ENCODE measurements at places on chromosomes 3 and 15.
A peak's percentile ranks its signal among the peaks of the same experiment; 100 is the strongest.

- peak; percentile 52 for DNase-seq
These were observed at the start of gene PLCD1 for GRCh38 chr3:38029400-38030125. Gene PLCD1, minus strand, starts transcription at chr3:38029642. Its CDS starts 103 bp downstream, at chr3:38029539.

DNA sequence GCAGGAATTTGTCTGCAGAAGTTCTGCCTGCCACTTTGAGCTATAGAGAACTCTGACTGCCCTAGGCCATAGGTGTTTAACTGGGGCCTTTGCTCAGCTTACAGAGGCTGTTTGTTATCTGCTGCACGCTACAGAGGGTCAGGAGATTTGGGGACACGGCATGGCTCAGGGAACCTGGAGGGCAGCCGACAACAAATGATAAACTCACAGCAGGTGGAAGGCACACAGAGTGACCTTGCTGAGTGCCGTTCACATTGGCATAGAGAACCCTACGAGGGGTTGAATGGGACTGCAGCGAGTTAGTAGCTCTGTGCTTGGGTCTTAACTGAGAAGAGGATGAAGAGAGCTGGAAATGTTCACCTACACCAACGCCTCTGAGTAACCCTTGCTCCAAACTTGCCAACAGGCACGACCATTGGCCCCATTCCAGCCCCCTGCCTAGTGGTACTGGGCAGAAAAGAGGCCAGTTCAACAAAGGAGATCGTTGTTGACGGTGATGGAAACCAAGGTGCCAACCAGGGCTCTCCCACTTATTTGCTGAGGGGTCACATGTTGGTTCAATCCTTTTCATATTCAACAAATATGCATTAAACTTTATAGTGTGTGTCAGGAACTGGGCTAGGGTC is 301.1 kb downstream of the NTRK3 start:
- no peak for DNase-seq

- no peak for DNase-seq
These were observed 51.1 kb upstream of the POLG start for GRCh38 chr15:89385596-89386331.

DNA sequence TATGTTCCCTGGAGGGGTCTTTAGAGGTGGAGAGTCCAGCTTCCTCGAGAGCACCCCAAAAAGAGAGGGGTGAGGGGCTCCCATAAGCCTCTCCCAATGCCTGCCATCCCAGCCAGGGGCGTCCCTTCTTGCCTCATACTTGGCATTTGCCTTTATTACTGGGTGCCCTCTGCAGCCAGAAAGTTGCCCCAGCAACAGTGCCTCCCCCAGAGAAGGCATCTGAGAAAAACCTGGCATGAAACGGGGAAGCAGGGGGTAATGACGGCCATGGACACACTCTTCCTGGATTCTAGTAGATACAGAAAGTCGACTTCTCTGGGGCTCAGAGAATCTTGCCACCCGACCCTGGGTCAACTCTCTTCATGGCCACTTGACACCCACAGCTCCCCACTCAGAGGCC is 90.1 kb downstream of the PCSK6 start:
- no peak for DNase-seq

GRCh38 chr3:134334231-134334900 is 39.9 kb downstream of the AMOTL2 start:
- no peak for DNase-seq

DNA sequence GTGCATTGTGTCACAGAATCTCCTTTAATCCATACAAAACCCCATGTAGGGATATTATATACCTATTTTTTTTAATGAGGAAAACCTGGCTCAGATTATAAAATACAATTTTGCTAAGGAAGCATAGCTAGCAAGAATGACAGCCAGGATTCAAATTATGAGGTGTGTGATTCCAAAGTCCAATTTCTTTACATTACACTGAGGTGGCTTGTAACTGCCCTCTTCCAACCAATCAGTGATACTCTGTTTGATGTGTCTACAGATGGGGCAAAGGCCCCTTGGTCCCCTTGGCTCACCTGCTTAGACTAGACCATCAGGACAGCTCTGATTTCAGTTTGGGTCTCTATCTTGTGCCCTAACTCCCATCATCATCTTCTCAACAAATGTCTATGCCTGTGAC is 120.3 kb upstream of the ADAMTS9 start:
- DNase-seq = no peak

GRCh38 chr3:80770106-80771074 is 991.1 kb downstream of the GBE1 start:
- no peak for DNase-seq

All from D721Med (cell line).